Natural killer cell (primary cell): ENCODE measurements at places on chromosomes 6 and 20.

- DNase-seq: no peak
Measured at GRCh38 chr6:110738899-110739365, 76.3 kb downstream of the CDK19 start.

- no peak for DNase-seq
Measured at GRCh38 chr6:38172739-38173410, 353.3 kb downstream of the ZFAND3 start.

GRCh38 chr6:30041221-30041620, 19.8 kb upstream of the POLR1H start:
- no peak for DNase-seq

DNA sequence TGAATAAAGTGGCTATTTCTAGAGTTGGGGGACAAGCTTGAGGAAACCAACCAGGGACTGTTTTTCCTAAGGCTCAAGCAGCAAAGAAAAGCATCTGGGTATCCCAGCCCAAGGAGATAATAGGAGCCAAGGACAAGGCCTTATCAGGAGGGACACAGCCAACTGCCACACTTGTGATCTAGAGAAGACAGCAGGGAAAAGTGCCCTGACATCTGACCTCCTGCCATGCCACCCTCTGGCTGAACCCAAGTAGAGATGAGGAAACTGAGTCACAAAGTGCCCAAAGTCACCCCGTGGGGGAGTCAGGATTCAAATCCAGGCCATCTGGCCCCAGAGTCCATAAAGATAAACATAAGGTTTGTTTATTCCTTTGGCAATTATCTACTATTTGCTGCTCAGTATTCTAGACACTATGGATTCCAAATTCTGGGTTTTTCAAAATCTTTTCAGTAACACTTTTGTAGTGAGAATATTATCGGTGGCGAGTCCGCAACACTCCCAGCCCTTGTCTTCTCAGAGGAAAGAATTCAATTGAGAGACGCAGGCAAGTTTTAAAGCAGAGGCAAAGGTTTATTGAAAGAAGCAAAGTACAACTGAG, 3.5 kb upstream of the LBP start:
- no peak for DNase-seq

DNA sequence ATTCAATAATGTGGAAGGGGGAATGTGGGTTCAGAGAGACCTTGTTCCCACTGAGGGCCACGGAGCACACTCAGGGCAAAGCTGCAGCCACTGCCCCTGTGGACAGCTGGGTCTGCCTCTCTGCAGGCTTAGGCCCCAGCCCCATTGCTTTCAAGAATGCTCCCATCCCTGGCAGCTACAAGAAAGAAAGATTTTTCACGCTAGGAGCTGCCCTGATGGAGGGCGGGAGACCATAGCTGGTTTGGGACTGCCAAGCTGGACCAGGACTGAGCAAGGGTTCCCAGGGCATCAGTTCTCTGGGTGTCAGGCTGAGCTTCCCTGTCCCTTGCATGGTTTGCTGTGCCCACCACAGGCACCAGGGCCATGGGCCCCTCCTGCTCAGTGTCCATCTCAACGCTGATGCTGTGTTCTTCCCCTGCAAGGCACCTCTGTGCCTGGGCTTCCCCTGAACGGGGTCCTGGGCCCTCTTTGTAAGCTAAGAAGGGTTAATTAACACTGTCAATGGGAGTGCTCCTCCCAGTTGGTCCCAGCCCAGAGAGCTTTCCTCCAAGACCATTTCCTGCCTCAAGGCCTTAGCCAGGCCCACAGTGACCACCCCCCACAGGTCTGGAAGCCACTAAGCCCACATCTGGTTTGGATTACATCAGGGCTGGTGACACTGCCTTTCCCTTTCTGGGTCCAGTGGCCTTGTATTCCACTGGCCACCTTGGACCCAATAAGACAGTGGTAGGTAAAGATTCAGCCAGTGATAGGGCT, 8.4 kb downstream of the FOXS1 start:
- no peak for DNase-seq

- no peak for DNase-seq
Measured at GRCh38 chr20:22420116-22420598, 164.2 kb downstream of the FOXA2 start.

GRCh38 chr6:105880030-105880492, 206.1 kb upstream of the PRDM1 start:
- DNase-seq: peak; percentile 35

GRCh38 chr20:328027-328974, 2.9 kb downstream of the SOX12 start:
- DNase-seq: no peak

DNA sequence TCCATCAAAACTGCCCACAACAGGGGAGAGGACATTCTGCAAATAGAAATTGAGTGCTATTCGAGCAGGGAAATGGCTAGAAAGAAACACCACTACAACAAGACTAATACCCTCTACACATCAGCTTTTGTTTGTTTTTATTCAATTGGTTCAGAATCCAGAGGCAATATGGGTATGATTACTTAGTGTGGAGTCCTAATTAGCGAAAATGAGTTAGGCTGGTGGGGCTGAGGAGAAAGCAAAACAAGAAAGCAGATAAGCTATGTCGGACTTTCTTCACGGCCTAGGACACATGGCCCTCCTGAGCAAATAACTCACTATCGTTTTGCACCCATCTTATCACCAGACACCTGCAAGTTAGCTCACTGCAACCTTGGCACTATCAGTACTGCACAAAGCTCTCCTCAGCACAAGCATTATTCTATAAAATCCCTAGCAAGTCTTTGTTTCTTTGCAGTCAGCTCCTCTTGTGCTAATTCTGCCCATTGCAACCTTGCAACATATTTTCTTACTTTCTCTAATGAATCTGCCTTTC, 31.3 kb upstream of the SH3BGRL2 start:
- no peak for DNase-seq

DNA sequence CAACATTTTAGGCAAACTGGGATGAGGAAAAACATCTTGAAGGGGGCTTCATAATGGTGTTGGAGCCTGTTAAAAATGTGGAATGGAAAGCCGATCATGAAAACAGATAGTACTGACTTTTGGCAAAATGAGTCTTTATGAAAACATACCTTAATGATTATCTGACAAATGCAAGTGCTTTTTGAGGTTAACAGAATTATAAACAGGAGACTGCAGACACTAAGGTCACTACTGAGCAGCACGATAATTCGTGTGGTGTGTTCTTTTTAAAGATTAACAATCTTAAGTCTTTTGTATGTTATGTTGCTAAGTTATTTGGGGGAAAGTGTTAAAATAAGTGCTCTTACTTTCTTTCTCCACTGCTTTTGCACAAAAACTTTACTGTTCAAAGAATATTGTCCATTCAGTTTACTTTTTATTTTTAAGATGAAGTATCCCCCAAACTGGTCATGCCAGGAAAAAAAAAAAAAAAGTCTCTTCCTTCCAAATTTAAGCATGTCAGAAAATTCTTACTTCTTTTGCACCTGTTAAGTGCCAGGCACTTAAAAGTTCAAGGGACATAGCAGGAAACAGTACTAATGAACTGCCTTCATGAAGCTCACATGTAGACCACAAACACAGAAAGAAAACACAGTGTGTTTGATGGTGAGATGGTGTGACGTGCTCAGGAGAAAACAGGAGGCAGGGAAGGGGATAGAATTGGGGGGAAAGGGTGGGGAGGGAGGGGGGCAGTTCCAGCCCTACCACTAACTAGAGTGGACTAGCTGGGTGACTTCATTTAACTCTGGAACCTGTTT, 73.2 kb downstream of the CDYL start:
- no peak for DNase-seq

GRCh38 chr6:138596591-138596990, 97.3 kb upstream of the NHSL1 start:
- DNase-seq: no peak

GRCh38 chr20:39016506-39016905, 54.4 kb downstream of the DHX35 start:
- DNase-seq: no peak

DNA sequence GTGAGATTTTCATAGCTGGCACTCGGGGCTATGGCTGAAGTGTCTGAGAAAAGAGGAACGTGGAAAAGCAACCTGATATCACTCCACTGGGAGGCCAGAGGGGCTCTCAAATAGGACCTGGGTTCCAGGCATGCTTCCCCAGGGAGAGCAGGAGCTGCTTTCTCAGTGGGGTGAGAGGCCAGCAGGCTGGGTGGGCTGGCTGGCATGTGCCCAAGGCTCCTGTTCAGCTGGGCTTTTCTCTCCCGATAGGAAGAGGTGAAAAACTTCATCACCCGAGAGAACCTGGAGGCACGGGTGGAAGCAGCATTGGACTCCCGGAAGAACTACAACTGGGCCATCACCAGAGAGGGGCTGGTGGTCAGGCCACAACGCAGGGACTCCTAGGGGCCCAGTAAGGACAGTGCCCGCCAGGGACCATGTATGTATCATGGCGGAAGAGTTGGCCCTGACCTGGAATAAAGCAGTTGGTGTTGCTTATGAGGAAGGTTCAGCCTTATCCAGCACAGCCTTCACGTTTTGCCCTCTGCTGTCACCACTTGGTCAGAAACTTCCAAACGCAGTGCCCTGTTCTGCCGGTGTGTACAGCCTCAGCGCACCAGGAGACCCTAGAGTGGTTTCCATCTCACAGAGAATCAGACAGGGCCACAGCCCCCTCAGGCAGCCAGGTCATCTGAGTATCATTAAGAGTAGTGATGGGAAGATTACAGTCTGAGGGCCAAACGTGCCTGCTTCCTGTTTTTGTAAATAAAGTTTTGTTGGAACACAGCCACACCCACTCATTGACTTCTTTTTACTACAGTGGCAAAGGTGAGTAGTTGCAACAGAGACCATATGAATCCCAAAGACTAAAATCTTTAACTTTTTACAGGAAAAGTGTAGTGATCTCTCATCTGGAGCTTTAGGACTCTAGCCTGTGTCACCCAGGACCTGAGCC, 1.9 kb downstream of the MRPS26 start:
- DNase-seq: no peak

- no peak for DNase-seq
Measured at GRCh38 chr6:108656836-108657235, 96.1 kb downstream of the FOXO3 start.

DNA sequence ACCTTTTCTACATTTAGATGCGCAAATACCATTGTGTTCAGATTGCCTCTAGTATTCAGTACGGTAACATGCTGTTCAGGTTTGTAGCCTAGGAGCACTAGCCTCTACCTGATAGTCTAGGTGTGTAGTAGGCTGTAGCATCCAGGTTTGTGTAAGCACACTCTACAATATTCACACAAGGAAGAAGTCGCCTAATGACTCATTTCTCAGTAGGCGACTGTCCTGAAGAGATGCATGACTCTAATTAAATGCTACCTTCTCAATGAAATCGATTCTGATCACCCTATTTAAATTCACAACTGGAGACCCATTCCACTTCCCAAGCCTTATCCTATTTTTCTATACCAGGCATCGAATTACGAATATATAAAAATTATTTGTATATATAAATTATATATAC, 1.3 kb downstream of the MCUR1 start:
- no peak for DNase-seq

- DNase-seq: no peak
Measured at GRCh38 chr6:13559968-13560650, 14.3 kb upstream of the SIRT5 start.

DNA sequence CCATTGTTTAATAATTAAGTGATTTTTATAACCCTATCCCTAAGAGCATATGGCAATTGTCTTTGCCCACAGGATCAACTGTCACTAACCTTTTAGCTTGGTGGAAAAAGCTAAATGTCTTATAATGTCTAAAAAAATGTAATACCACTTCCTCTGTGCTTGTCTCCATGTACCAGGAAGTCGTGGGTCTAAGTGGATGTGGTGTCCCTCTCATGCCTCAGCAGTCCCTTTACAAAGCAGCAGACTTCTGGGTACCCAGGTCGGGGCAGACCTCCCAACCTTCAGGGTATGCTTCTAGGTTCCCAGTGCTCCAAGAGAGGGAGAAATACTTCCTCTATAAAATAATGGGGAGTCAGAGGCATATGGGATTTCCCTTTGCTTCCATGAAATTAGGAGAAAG, 74.7 kb downstream of the ZHX3 start:
- no peak for DNase-seq

DNA sequence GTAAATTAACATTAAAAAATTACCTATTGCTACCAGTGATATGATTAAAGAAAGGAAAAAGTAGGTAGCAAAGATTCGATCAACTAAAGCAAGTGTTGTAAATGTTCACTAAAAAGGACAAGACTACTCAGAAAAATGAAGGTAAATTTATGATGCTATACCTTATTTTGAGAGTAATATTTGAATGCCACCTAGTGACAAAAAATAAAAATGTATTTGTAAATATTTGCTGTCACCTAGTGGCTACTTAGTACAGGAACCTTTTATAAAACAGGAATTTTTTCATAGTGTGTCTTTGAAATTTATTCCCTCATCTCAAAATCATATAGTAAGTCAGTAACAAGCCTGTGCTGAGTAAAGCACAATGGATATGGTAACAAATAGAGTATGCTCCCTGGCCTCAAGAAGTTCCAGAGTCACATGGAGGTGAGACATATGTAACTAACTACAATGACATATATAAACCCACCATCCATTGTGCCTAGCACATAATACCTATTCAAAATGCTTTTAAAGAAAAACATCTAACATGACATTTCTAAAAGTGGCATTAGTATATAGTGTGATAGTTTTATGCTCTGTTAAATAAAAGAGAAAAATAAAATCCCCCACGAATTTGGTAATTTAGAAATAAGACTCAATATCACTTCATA, 193.1 kb upstream of the SIM1 start:
- peak; percentile 9 for DNase-seq

DNA sequence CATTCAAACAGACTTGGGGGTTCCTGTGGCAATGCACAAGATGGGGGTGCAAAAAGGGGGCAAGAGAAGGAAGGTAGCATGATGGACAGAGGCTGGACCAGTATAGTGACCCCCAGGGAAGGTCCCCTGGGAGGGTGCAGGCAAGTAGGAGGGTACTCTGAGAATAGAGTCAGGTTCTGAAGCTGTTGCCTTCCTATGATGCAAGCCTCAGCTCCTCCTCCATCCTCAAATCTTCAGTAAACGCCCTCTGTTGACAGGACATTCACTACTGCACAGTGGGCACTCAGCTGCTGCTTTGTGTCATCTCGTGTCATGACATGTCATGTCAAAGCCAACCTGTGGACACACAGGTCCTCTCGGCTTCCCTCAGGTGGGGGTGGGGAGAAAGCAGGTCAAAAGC, 5.8 kb upstream of the SDCBP2 start:
- no peak for DNase-seq

GRCh38 chr6:20708367-20709124, 174.3 kb downstream of the CDKAL1 start:
- DNase-seq: peak; percentile 61

DNA sequence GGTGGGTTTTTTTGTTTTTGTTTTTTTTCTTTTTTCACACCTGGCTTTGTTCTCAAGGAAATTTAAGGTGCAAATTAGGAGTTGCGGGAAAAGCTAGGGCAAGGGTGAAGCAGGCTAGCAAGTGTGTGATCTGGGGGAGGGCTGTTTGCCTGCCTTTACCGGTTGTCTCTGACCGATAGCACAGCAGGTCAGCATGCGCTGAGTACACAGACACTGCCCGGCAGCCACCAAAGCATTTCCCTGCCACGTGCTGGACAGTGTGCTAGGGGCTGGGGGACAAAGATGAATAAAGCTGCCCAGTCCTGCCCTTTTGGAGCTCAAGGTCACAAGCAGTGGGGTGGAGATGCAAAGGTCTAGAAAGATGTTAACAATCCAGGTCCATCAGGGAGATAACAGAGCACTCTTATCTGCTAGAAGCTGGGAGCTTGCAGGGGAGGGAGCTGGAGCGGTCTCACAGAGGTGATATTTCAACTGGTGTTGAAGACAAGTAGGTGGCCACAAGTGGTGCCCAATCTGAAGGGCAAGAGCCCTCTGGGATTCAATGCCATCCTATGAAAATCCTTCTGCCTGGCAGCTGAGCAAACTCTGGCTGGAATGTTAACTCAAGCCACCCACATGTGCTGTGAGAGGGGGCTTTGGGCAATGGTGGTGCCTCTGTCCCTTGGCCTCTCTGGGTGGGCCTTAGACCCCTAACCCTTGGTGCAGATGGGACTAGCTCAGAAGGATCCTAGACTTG, 24.5 kb downstream of the TTBK1 start:
- no peak for DNase-seq
